ENCODE measurements at places on chromosomes 6 and 20.

DNA sequence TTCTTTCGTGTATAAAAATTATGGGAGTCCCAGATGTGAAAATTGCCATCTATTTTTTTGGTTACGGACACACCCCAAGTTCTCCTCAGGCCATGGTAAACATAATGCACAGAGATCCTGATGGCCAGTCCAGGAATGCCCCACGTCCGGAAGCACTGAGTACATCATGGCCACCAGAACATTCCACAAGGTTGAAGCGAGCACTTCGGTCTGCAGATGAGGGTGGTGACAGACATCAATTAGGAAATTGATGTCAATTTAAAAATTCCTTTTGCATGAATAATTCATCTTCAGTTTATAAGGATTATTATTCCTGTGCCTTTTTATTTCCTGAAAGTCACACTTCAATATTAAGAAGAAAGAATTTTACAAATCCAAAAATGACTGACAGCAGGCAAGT is 13.2 kb upstream of the EXOC2 start:
- DNase-seq, result no peak

DNA sequence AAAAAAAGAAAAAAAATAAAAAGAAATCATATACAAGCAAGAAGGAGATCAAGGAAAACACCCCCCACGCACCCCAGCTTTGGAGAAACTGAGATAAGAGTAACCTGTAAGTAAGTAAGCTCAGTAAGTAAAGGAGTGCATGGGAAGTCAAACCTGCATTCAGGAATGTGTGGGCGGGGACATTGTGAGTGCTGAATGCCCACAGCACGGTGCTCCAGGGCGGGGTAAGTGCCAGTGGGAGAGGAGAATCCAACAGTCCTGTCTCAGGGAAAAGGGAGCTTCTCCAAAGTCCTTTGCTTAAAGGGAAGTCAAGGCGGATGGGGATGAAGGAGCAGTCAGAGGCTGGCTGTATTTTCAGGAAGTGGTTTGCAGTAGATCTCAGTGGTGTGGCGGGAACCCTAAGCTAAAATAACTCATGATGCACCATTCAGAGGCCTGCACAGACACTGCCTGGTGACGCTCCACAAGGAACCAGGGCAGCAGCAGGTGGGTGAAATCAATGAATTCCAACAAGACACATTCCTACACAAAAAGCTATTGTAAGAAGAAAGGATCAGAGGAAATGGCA is 368.0 kb downstream of the QKI start:
- DNase-seq, result no peak

GRCh38 chr20:48653706-48654051 is 174.1 kb downstream of the PREX1 start:
- DNase-seq, result no peak

DNA sequence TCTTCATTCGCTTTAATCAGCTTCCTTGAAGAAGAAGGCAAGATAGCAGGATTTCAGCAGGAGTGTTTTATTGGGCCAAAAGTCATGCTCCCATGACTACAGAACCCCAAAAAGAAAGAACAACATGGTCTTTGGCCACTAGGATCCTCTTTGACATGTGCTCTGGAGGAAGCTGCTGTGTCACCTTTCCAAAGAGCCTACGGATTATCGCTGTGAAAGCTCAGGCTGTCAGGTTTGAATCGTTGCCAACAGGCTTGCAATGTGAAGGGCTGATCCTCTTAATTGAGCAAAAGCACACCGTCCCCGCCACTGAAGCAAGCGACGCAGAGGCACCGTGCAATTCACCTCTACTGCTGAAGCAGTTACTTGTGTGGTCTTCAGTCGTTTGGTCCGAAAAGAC is 29.0 kb downstream of the MYLIP start:
- DNase-seq, result peak; percentile 51

DNA sequence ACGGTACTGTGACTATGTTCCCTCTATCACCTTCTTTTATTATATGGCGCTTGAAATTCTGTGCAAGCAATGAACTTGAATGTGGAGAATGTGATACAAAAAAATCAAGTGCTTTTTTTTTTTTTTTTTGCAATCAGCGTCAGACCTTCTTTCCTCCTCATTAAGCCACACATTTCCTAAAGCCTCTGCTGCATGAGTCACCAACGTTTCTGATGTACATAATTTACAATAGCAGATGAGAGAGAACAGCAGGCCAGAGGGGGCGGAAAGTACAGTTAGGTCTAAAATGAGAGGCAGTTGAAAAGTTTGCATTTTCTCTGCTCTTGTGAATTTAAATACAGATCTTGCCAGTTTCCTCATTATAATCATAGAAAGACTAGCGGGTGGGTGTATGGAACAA is 114.6 kb upstream of the RIPOR2 start:
- DNase-seq, result no peak

GRCh38 chr6:30618270-30618797 is 694 bp downstream of the MRPS18B start:
- no peak for DNase-seq

GRCh38 chr6:11085758-11086435 is 7.7 kb upstream of the SMIM13 start:
- DNase-seq, result no peak

DNA sequence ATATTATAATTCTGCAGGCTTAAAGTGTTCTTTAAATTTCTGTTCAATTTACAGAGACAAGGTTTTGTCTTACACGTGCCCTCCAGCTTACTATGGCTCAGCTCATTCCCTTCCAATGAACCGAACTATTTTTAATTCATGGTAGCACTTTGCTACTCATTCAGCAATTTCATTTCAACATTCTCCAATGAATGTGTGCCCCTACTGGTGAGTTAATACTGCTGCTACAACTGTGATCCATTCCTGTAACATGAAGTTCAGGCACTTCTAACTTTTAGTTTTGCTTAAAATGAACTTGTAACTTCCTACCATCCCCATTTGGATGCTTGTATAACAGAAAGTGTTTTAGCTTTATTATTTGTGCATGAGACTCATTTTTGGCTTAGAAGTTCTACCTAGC is 99.7 kb downstream of the F13A1 start:
- DNase-seq, result no peak

DNA sequence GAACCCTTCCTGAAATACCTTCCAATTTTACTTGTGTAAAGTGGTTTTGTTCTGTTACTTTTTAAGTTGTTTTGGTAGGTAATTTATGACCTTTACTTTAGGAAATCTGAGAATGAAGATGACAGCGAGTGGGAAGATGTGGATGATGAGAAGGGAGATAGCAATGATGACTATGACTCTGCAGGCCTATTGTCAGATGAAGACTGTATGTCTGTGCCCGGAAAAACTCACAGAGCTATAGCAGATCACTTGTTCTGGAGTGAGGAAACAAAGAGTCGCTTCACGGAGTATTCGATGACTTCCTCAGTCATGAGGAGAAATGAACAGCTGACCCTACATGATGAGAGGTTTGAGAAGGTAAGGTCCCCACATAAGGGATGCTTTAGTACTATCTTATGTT is 6.6 kb upstream of the ZC2HC1B start:
- no peak for DNase-seq

DNA sequence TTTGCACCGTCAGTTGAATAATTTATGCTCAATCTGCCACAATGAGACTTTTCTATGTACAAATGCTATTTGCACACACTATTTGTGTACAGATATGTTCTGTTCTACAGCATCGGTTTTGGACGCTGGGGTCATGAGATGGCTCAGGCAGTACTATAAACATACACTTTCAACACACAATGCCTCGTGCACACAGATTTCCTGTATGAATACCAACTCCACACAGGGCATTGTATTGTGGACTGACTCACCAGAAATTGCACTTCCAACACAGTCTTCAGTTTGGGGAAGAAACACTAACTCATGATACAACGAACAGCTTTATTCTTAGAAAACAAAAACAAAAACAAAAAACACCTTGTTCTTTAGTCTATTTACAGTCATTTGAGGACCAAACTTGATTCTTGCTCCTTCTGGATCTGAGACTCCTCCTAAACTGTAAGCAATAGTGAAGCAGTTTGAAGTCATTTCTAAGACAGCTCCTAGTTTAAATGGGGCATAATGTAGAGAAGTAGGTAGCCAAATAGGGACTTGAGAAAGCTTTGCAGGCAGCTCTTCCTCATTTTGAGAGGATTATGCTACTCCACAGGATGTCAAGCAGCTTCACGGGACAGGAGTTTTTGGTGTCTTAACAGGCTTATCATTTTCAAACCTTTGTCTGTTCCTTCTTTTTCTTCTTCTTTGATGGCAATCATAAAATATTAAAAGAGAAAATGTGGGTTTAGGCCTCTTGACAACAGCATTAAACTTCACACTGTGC is 33.7 kb downstream of the GJA10 start:
- DNase-seq, result no peak

DNA sequence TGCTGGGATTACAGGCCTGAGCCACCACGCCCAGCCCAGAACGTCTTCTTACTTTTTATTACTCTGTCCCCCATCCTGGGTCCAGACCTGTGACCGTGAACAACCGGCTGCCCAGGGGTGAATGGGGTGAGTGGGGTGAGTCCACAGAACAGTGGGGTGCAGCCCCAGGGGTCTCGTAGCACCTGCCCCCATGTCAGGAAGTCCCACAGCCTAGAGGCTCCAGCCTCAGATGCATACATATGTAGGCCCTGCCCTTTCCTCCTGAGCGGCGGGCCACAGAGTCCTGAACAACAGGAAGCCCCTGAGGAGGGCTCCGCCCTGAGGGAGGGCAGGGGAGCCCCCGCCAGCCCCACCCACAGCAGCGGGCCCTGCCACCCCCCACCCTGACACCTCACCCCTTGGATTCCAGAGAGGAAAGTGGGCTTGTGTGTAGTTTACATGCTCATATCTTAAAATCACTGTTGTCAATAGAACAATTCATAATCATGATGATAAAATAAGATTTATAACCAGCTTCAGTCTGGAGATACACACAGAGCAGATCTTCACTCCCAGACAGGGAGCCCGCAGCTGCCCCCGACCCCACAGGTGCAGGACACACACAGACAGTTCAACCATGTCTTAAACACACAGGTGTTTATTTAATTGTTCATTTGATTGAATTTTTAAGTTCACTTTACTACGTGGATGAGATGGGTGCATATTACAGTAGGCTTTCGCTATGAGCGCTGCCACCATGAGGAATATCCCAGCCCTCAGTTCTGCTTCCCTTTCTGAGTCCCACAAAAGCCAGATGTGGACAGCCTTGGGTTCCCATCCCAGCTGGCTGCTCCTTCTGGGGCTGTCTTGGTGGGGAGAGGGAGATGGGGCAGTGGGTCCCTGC is 12.4 kb upstream of the GMEB2 start:
- DNase-seq, result no peak
